SJSA1 (cell line): ENCODE measurements at places on chromosomes 12 and 14.
A peak's percentile ranks its signal among the peaks of the same experiment; 100 is the strongest.

GRCh38 chr12:120181991-120182631 is 12.4 kb downstream of the GCN1 start:
- no peak for DNase-seq

DNA sequence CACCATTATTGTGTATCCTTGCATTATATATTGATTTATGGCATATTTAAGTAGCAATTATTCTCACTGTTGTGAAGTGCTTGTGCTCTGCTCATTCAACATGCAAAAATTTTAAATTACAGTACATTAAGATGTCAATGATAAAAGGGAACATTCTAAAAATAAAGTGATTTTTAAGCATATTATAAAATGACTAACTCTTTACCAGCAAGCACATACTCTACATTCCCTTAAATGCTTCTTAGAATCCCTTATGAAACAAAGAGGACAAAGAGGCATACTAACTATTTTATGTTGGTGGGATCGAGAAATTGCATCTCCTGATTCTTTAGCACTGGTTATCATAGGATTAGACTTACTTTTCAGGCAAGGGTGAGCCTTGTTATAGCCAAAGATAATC is 46.6 kb upstream of the ZDHHC17 start:
- DNase-seq = no peak

GRCh38 chr12:10194160-10194670 is 15.4 kb downstream of the TMEM52B start:
- DNase-seq = no peak

GRCh38 chr14:28298156-28298555 is 468.4 kb upstream of the FOXG1 start:
- DNase-seq = no peak

- no peak for DNase-seq
Observed at GRCh38 chr12:16593546-16593945, 12.4 kb downstream of the LMO3 start.

GRCh38 chr12:84637926-84638325 is 274.7 kb downstream of the SLC6A15 start:
- peak; percentile 23 for DNase-seq

GRCh38 chr14:77730976-77731497 is 23.1 kb downstream of the SLIRP start:
- no peak for DNase-seq

DNA sequence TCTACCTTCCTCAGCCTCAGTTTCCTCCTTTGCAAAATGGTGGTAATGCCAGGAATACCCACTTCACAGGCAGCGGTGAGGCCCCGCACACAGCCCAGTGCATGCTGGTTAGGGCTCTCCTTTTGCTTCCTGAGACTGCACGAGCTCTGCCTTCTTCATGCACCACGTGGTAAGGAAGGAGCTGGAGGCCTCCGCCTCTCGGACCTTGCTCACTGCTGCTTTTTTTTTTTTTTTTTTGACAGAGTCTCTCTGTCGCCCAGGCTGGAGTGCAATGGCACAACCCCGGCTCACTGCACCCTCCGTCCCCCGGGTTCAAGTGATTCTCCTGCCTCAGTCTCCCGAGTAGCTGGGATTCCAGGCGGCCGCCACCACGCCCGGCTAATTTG is 18.1 kb downstream of the TAMALIN start:
- no peak for DNase-seq

DNA sequence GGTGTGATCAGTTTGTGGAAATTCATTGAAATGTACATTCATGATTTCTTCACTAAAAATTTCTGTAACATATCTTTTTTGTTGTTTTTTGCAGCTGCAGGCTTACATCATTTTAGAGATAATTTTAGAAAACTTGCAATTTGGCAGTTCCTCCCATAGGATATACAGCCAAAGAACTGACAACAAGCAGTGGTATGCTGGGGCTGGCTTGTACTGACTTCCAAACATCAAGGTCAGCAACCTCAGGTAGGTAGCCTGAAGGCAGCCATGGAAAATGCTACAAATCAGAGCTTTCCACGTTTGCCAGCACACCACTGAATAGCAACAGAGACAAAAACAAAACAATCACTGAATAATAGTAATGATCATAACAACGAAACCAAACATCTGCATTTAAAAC is 21.2 kb downstream of the TRIM9 start:
- DNase-seq = no peak

- peak; percentile 2 for DNase-seq
Observed at GRCh38 chr14:101665478-101666078, 95.9 kb upstream of the PPP2R5C start.

GRCh38 chr12:89506050-89506449 is 18.5 kb downstream of the GALNT4 start:
- DNase-seq = no peak
